Fibroblast of gingiva (primary cell): ENCODE measurements at places on chromosomes 5 and 9.

DNA sequence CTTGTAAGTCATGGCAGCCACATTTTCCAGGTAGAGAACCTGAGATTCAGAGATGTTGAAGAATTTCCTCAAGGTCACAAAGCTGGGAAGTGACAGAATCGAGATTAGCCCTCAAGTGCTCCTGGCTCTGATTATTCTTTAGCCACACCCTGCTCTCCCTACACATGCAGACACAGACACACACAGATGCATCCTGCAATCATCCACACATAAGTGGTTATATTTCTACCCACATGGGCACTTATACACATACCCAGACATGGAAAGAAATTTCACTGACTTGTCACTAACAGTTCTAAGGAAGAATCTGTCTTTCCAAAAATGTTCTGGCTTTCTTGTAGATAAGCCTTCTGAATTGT, 32.2 kb upstream of the GALNT10 start:
- DNase-seq: no peak

DNA sequence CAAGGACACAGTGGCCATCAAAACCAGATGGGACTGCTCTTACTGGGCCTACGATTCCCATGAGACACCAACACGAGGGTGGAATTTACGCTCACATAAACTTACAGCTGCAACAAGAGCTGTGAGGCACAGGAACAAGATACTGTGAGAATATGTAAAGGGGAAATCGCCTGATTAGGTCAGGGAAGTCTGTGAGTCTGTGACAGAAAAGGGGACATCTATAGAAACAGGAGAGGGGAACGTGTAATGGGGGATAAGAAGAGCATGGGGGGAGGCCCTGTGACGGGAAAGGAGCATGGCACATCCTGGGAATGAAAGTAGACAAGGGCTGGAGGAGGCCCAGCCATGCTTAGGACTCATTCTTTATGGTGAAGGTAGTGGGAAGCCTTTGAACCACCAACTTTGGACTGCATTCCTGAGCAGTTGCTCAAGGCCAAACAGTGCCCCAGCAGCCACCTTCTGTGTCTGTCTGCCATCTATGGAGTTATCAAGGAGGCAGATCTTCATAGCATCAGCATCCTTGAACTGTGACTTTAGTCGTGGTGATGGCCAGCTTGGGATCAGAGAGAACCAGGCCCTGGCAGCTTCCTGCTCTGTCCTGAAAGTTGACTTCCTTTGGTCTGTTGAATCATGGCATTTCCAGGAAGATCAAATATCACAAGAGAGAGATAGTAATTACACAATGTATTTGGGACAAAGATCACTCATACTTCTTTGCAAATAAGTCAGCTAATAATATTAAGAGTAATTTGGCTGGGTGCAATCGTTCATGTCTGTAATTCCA, 87.9 kb upstream of the FAM169A start:
- DNase-seq: peak; percentile 45

- no peak for DNase-seq
Observed at GRCh38 chr9:108515856-108516255, 339.9 kb downstream of the ACTL7B start.

- DNase-seq: no peak
Observed at GRCh38 chr9:131417264-131418142, 23.6 kb downstream of the PRRC2B start.

DNA sequence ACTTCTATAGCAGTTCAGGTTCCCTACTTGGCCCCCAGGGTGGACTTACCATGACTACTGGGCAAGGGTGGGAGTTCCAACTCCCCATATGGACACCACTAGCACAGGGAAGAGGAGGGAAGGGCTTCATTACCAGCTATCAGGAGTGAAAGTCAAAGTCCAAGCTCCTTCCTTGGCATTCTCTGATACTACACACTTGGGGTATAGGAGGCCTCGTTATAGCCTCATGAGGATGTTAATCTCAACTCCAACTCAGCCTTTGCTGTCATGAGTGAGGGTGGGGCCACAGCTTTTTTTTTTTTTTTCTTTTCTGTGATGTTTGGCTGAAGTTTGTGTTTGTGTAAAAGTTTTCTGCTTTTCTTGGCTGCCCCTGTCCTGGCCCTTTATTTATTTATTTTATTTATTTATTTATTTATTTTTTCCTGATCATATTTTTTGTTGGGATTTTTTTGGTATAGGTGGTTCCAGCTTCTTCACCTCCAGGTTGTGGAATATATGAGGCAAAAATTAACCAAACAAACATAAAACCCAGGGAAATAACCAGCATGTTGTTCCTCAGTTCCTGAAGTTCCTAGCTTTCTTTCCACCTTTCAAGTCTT, 8.7 kb downstream of the GARIN3 start:
- no peak for DNase-seq

DNA sequence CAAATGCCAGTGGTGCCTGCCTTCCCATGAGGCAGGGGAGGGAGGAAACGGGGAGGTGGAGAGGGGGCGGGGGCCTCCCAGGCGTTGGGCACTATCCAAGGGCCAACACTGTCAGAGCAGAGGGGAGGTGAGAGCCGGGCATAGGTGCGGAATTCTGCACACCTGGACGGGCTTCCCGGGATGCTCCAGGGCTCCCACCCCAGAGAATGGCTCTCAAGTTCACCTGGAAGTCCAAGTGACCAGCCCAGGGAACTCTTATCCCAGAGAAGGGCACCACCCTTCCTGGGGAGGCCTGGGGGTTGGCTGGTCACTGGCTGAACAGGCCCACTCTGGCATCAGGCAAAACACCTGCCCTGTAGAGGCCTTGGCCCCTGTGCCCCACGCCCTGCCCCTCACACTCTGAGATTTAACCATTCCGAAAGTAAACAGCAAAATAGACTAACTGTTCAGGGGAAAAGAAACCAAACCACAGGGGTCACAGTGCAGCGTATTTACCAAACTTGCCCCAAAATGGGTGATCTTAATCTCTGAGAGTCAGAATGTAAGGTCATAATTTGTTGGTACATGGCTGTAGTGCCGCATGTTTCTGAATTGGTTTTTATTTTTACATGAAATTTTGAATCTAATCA, 2.7 kb downstream of the CSF2 start:
- DNase-seq: no peak

- DNase-seq: no peak
Observed at GRCh38 chr5:51465165-51465564, 81.9 kb downstream of the ISL1 start.

GRCh38 chr9:133452562-133452961, 7.2 kb upstream of the CACFD1 start:
- DNase-seq: no peak

DNA sequence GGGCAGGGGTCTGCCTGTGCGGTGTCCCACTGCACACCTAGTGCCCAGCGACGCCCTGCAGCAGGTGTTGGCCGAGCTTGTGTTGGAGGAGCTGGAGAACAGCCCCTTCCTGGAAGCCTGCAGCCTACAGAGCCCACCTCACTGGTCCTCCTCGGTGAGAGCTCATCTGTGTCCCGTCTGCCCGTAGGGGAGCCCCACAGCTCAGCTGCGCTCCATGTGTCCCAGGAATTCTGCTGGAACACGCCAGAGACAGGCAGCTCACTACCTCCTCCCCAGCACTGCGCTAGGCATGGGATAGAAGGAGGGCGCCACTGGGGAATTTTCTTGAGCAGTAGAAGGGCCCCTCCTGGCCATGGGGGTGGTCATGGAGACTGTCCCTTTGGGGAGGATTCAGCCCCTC, 44.0 kb downstream of the DUSP1 start:
- DNase-seq: no peak
